Activated T-cell treated with anti-CD3 and anti-CD28 coated beads for 1 hour (primary cell): ENCODE measurements at places on chromosomes 1 and 21.

DNA sequence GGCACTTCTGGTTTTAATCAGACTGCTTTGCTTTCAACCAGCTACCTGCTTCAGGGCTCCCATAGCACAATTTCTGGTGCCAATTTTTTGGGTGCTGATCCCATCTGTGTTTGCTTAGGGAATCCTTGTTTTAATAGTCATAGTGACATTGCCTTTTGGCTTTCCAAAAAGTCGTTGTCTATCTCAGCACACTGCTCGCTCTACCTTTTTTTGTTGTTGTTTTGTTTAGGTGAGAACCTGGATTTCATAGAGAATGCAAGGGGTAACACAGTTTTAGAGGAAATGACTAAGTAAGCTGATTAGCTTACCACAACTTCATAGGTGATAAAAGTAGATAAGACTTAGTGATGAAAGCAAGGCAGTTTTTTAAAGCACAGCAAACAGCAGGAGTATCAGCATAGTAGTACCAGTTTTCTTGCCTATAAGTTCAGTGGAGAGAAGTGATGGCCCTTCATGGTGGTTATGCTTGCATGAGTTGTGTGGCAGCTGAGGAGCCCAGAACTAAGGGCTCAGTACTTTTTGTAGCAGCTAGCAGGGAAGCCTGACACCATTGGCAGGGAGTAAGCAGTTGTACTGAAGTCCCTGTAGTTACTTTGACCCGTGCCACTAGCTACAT, 31.3 kb downstream of the NEK7 start:
- no peak for DNase-seq

GRCh38 chr1:118217141-118217838, 32.3 kb upstream of the SPAG17 start:
- DNase-seq: no peak

- DNase-seq: no peak
Observed at GRCh38 chr1:228987286-228987685, 252.0 kb downstream of the RHOU start.

GRCh38 chr1:199979071-199979470, 48.4 kb upstream of the NR5A2 start:
- no peak for DNase-seq

GRCh38 chr1:7171168-7171567, 385.9 kb downstream of the CAMTA1 start:
- DNase-seq: no peak

GRCh38 chr1:27026621-27027574, 14.2 kb upstream of the TENT5B start:
- DNase-seq: no peak

DNA sequence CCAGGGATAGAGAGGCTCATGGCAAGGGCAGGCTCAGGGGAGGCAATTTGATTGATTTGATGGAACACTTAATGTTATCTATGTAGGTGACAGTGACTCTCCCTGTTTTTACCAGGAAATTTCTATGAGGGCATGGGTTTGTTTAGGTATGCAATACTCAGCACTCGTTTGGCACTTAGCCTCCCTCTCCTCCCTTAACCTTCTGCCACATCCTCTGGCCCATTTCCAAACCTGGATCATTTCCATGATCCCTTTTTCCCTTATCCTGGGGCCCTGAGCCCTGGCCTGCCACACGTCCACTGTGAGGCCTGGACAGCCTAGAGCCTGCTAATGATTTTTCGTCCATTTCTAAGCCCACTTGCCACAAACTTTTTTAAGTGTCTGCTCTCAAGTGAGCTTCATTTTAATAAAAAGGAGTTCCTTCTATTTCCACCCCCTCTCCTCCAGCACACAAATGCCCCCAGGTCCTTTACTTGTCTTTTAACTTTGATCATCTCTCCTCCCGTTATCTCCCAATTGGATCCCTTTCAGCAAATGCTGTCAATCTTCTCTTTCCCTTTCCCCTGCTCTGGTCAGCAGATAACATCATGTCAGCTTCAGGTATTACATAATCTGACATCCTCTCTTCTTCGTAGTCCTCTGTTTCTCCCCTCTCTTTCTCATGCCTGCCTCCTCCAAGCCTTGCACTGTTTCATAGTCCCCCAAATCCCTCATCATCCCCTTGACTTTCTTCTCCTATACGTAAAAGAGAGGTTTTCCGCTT, 37.8 kb upstream of the GADD45A start:
- no peak for DNase-seq

DNA sequence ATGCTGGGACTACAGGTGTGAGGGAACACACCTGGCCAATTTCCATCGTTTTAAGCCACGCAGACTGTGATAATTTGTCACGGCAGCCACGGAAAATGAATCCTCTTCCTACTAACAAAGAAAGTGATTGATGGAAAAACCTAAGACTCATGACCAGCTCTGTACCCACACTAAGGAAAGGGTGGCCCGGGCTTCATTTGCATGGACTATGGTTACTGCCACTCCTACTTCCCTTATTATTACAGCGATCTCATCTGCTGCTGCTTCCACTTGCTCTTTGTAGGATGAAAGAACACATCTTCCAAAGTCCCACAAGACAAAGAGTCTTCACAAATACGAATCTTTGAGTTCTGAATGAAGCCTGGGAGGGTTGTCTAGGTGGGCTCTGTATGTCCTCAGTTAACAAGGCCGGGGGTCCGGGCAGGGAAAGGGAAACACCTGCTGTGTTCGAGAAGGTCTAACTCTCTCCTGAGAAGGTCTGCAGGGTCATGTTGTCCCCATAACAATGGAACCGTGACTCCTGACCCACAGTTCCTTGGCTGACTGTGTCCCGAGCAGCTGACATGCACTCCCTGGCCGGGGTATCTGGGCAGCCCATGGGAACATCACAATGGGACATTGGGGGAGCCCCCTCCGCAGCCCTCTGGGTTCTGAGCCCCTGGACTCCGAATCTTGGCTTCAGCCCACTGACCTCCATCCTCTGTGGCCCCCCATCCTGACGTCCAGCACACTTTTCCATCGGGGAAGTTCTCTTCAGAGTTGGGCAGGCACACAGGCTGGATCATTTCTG, 13.3 kb upstream of the TFF1 start:
- no peak for DNase-seq

DNA sequence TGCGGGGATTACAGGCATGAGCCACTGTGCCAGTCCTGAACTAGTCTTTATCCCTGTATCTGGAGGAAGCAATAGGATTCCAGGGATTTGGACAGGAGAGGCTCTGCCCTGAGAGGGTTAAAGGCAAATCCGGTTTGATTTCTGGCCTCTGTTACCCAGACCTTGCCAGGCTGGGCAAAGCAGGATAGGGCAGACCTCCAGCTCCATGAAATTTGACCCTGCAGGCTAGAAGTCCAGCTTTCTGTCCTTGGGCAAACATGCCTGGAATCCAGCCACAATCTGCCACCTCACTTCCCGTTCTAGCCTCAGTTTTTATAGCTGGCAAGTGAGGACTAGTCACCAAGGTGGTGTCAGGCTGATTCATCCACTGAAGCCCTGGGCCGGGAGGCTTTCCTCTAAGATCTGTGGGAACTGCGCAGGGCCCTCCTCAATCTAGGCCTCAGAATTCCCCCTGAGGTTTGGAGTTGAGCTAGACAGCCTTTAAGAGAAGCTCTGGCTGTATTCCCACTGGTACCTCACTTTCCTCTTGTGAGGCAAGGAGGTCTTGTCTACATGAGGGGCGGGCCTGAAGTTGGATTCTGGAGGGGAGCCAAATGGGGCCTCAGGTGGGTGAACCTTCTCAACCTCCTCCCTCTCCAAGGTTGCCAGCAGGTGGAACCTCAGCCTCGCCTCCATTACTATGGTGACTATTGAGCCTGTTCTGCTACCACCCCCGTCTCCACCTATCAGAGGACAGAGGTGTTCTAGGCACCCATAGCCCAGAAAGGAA, 7.0 kb upstream of the P3R3URF start:
- DNase-seq: no peak

- DNase-seq: no peak
Observed at GRCh38 chr1:240170266-240170665, 78.6 kb downstream of the FMN2 start.

DNA sequence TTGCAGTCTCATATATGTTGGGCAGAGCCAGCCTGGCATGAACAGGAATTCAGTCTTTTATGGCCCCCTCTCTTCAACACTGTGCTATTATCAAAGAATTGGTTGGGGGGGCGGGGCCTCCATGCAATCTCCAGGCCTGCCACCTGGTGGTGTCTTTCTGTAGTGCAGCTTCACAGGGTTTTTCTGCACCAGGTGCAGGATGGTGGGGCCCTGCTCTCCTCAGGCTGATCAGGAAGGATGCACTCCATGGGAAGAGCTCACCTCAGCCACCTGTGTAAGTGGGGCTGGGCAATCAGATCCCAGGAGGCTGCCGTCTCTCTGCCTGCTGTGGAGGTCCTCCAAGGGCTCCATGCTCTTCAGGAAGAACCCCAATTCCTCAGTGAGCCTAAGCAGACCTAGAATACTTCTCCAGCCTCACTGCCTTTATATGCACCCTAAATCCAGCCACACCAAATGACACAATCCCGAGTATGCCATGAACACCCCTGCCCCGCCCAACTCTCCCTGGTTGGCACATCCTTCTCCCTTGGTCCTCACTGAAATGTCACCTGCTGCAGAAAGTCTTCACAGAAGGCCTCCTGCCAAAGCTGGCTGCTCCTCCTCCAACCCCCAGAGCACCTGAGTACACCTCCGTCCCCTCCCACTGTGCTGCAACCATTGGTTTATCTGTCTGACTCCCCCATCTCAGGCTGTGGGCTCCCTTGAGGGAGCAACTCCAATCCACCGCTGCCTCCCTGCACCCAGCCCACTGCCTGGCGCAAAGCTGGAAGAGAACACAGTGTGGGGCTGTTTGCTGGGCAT, 16.5 kb downstream of the STK40 start:
- peak; percentile 85 for DNase-seq

DNA sequence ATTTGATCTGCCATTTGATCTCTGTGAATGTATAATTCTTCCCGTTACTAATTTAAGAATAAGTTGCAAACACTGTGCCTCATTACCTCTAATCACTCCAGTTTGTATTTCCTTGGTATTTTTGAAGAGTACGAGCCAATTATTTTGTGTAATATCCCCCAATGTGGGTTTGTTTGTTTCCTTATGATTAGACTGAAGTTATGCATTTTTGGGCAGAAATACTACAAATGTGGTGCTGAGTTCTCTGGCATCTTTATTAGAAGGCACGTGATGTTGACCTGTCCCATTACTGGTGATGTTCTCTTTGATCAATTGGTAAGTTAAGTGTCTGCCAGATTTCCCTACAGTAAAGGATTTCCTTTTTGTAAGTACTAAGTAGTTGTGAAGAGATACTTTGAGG, 10.3 kb downstream of the MIXL1 start:
- DNase-seq: no peak

GRCh38 chr1:243693800-243694199, 156.2 kb downstream of the AKT3 start:
- DNase-seq: no peak

GRCh38 chr1:5343256-5344020, 648.8 kb downstream of the NPHP4 start:
- no peak for DNase-seq

GRCh38 chr1:180680558-180681144, 48.8 kb downstream of the XPR1 start:
- DNase-seq: no peak

DNA sequence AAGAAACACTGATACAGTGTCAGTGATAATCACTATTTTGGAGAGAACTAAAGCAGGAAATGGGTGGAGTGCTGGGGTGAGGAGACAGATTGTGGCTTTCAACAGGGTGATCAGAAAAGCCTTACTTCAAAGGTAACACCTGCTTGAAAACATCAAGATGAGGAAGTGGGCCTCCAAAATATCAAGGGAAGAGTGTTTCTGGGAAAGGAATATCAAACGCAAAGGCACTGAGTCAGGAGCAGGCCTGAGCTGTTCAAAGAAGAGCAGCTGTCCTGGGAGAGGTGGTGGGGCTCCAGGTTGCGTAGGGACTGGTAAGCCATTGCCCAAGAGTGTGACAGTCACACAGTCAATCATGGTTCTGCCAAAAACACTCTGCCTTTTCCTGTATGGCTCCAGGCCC, 47.1 kb upstream of the ATP1A1 start:
- DNase-seq: peak; percentile 9

DNA sequence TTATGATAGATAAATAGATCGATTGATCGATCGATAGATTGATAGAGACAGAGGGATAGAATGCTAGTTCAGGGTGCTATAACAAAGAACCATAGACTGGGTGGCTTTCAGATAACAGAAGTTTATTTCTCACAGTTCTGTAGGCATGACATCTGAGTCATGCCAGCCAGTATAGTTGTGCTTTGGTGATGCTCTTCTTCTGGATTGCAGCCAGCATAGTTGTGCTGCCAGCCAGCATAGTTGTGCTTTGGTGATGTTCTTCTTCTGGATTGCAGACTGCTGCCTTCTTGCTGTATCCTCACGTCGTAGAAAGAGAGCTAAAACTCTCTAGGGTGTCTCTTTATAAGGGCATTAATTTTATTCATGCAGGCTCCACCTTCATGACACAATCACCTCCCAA, 860.8 kb downstream of the BRINP3 start:
- no peak for DNase-seq

- no peak for DNase-seq
Observed at GRCh38 chr1:234987415-234988154, 141.1 kb downstream of the TOMM20 start.

GRCh38 chr1:2279210-2279639, 51.1 kb downstream of the SKI start:
- no peak for DNase-seq

- DNase-seq: no peak
Observed at GRCh38 chr1:104264521-104264920, 514.8 kb downstream of the AMY1C start.

DNA sequence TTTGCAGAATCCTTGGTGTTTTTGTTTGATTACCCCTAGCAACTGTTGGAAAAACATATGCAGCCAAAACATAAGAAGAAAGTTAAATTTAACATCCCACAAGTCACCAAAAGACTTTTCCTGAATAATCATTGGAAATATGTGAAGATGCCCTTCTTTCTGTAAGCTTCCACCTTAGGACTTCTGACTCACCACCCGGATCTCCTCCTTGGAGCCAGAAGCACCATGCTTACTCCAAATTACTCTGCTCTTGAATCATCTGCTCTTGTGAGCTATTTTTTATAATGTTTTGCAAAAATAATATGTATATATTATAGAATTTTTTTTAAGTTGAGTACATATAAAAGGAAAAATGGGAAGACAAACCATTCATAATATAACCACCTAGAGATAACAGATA, 391.7 kb downstream of the KCTD3 start:
- no peak for DNase-seq

GRCh38 chr1:220420726-220421125, 107.2 kb upstream of the MARK1 start:
- no peak for DNase-seq

DNA sequence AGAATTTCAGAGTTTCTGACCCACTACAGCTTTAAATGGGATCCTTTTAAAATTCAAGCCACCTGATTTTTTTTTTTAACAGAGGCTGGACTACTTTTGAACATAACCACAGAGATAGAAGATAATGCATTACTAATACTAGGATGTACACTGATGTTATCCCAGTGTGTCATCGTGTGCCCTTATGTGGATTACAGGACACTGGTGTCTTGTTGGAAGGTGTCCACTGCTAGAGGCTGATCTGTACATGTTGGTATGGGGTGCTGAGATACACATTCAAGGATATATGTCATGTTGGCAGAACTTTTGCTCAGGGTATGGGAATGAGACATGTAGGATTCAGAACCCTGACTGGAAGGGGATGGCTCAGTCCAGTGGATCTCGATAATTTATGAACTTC, 56.3 kb downstream of the INAVA start:
- no peak for DNase-seq
